ENCODE measurements at places on chromosomes 4 and X.

- no peak for DNase-seq
Observed at GRCh38 chrX:22325096-22325495, 52.4 kb downstream of the CBLL2 start.

GRCh38 chr4:40276546-40276945 is 58.6 kb upstream of the CHRNA9 start:
- no peak for DNase-seq

GRCh38 chrX:138982365-138982764 is 270.8 kb upstream of the FGF13 start:
- no peak for DNase-seq

DNA sequence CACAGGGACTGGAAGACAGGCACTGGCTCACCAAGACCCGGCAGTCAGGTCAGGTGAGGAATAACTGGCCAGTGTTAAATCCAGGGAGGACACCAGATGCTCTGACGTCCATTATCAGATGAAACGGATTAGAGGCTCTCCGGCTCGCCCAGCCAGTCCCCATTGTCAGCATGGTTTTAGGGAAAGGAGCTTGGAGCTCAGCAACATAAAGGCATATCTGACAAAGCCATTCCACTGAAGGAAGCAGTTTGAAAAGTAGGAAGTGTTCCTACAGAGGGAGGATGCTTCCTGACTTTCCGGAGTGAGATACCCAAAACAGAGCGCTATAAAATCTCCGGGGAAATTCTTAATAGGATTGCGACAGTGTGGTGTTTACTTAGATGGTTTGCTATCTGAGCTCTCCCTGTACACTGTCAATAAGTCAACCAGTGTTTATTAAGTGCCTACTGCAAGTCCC is 14.8 kb downstream of the NDNF start:
- DNase-seq: no peak

DNA sequence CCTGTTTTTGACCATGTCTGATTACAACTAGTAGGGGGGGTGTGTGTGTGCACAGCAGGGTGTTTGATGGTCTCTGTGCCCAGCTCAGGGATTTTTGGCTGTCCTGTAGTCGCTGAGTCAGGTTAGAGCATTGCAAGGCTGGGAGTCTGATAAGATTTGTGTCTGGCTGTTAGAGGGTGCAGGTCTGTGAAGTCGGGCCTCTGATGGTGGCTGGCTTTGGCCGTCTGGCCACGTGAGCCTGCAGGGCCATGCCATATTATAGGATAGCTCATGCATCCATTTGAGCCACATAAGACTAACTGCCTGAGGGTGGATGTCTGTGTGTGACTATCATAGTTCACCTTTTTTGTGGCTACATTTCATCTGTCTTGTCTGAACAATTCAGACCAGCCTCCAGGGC is 4.9 kb downstream of the PORCN start:
- DNase-seq: no peak

DNA sequence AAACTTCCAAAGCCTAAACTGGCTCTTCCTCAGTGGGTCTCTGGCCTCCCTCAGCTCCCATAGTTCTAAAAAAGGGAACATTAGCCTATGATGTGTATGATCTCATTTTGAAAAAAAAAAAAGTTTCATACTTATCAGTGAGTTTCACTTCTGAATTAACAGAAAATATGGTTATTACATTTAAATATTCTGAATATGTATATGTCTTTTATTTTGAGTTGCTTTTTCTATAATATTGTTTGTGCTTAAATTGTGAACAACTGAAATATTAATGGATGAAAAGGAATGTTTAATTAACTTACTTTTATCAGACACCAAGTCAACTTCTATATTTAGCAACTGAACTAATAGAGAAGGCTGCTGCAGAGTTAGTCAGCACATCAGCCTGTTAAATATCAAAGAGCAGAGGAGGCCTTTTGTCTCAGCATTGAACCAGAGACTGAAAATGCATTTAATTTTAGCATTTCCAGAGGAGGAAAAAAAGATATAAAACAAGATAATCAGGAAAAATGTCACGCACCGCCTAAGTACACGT is 20.4 kb upstream of the FHL1 start:
- no peak for DNase-seq

DNA sequence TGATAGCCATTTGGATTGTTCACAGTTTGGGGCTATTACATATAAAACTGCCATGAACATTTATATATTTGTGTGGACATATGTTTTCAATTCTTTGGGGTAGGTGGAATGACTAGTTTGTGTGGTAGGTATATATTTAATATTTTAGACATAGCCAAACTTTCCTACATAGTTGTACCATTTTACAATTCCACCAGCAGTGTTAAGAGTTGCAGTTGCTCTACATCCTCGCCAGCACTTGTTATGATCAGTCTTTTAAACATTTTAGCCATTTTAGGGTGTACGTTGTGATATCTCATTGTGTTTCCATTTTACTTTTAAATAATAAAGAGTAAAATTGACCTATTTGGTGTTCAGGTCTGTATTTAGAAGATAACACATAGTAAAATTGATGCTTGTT is 76.6 kb downstream of the ZFX start:
- DNase-seq: no peak

DNA sequence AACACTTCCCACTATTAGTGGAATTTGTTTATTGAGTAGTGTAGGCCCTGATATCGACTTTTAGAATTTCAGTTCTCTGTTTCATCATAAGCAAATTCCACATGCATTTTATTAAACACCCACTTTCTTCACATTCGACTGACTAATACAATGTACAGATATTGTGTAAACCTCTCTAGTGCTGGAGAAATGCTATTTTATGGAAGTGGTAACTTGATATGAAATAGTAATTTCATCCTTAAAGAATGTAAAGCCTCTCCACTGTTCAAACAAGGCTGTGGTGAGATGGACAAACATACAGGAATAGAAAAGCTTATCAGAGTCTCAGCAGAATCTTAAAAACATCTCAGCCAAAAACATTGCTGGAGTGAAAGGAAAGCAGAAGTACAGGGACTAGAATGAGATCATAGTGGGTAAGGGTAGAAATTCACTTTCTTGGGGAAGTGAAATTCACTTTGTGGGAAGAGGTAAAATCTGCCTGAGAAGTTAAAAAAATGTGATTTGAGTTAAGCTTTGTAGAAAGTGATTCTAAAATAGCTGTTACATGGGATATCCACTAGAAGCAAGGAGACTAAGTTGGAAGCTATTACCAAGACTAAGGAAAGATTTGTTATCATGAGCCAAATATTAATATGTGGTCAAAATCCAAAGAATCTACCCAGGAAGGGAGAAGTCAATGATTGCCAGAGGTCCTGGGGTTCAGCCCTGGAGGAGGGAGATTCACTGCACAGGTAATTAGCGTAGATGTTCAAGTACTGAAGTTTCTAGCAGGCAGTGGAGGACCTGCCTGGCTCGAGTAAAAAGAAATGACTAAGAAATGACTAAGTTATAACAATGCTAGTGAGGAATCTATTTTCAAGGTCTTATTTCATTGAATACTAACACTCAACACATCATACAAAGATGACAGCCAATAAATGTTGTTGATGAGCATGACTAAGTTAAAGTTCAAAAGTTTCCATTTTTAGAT is 398.3 kb upstream of the FAM47C start:
- no peak for DNase-seq

DNA sequence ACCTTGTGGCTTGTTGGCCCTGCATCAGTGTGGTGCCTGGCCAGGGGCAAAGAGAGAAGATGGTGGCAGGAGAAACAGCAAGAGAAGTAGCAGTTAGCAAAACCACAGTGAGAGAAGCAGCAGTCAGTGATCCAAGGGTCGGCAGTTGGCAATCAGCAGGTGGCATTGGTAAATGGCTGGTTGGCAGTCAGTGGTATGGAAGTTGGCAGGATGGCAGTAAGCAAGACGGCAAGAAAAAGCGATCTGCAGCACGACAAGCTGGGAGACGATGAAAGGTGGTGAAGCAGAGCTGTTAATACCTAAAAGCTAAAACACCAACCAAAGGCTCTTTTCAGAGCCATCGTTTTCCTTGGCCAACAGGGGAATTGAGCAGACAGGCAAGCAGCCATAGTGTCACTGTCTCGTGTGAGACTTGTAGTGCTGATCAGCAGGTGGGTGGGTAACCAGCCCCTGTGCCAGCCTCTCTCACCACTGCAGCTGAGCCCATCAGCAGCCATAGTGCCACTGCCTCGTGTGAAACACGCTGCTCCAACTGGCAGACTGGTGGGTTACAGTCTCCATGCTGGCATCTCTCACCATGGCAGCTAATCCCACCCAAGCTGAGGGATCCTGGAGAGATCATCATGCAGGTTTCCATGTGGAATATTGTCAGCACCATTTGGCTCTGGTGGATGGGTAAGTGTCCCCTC is 2078.4 kb downstream of the PCDH7 start:
- DNase-seq: no peak

DNA sequence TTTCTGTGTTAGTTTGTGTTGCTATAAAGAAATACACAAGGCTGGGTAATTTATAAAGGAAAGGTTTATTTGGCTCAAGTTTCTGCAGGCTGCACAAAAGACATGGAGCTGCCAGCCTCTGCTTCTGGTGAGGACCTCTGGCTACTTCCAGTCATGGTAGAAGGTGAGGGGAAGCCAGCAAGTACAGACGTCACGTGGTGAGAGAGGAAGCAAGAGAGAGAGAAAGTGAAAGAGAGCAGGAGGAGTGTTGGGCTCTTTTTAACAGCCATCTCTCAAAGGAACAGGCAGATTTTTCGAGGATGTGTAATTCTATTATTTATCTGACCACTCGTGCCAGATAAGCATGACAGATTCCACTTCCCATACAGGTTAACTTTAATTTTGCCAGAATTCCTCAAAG is 1199.1 kb downstream of the ADGRL3 start:
- DNase-seq: no peak

GRCh38 chr4:108036213-108036612 is 46.5 kb downstream of the HADH start:
- no peak for DNase-seq

DNA sequence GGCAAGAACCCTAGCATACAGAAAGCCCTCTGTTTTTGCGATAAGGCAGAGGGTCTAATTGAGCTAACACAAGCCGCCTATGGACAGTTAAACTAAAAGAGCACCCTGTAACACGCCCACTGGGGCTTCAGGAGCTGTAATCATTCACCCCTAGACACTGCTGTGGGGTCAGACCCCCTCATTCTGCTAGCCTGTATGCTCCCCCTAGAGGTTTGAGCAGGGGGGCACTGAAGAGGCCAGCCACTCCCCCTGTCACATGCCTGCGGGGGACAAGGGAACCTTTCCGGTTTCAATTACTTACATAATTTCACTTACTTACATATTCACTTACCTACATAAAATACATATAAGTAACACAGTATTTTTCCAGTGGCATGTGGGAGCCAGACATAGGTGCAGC is 469.5 kb upstream of the FAM241A start:
- no peak for DNase-seq

- DNase-seq: no peak
Observed at GRCh38 chrX:21056622-21057021, 317.6 kb upstream of the CNKSR2 start.

DNA sequence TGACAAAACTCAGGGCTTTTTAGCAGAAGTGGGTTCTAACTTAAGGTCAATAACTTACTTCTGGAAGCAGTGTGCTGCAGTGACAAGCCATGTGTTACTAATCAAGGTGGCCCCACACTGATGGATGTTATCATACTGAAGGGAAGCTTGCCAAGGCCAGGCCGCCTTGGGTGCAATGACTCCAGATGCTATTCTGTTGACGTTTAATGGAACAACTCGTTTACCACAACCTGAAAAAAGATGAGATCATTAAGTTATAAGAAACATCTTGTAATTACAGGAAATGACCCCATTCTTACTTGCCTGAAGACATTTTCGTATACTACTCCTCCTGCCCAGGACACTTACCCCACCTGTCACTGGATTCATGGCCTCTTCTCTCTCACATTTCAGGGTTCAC is 38.9 kb upstream of the TMPRSS11D start:
- DNase-seq: no peak

GRCh38 chr4:53376900-53377299 is 541 bp upstream of the FIP1L1 start:
- DNase-seq: no peak

DNA sequence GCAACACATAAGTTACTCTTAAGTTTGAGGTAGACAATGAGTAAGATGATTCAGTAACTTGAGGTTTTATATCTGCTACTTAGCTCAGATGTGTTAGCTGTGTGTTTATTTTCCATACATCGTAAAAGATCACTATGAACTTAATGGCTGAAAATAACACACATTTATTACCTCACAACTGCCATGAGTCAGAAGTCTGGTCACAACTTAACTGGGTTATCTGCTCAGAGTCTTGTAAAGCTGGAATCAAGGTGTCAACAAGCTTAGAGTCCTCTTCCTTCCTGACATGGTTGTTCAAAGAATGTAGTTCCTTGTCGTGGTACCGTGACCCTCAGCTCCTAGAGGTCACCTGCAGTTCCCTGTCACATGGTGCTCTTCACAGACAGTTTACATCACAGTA is 204.9 kb upstream of the MAGEB2 start:
- DNase-seq: no peak

- DNase-seq: no peak
Observed at GRCh38 chr4:82436130-82436529, 5.7 kb downstream of the ENOPH1 start.

All from nucleus accumbens (tissue), 56 donors.